ENCODE measurements at places on chromosomes 5 and 9. TPM values are rescaled to one million over a fixed set of nuclear protein-coding genes. Genes with fewer than 3 reads are reported as not detected.

The LCP2 gene
- total RNA-seq = not detected

DNA sequence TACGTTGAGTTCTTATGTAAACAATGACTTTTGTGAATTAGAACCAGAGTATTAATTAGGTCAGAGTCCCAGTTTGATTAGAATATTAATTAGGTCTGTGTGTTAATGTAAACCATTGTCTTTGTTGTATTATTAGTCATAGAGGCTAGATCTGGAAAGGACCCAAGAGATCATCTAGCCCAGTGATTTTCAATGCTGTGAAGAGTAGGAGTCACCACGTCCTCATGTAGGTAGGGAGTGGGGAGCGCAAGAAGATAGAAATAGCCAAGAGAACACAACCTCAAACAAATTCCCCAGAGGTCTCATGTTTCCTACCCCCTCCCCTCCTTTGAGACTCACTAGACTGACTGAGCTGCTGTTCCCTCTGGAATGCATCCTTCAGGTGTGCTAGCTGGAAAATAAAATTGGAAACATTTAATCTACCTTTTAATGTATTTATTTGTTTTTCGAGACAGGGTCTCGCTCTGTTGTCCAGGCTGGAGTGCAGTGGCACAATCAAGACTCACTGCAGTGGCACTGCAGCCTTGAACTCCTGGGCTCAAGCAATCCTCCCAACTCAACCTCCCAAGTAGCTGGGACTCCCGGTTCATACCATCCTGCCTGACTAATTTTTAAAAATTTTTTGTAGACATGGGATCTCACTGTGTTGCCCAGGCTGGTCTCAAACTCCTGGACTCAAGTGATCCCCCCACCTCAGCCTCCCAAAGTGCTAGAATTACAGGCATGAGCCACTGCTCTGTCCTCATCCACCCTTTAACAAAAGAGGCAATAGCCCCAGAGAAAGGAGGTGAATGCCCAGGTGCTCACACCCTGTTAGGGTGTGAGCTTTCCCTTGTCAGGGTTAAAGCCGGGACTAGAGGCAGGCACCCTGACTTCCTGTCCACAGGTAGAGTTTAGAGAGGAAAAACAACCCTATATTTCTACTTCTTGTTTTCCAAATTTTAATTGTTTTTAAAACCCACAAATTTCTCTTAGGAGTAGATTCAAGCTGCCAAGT is 92.9 kb downstream of the INIP start:
- DNase-seq = no peak
- H3K4me1 ChIP-seq = no peaks in the 10 kb centered on the region
- H3K4me3 ChIP-seq = no peak overlapping the region
- H3K27ac ChIP-seq = no peak overlapping the region
- no peaks in the 10 kb centered on the region for H3K36me3 ChIP-seq

GRCh38 chr5:15518786-15519185 is 18.8 kb downstream of the FBXL7 start:
- H3K27me3 ChIP-seq = no peaks in the 10 kb centered on the region
- no peaks in the 10 kb centered on the region for H3K36me3 ChIP-seq
- H3K4me3 ChIP-seq = no peak overlapping the region
- H3K4me1 ChIP-seq = peaks cover 8% of the 10 kb centered on the region
- no peak overlapping the region for H3K27ac ChIP-seq

DNA sequence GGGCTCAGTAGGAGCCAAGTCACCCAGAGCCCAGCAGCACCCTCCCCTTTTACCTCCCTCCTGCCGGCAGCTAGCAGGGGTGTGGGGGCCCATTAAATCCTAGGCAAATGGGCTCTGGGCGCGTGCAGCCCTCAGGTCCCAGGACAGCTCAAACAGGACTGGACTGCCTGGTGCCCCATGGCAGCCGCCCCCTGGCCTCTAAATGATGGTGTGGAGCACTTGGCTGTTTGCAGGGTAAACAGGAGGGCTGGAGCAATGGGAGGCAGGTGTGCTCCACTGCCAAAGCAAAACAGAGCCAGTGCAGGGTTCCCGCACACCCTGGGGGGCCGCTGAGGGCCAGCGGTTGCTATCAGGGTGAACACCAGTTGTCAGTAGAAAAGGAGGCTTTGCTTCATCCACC is 55.9 kb upstream of the C5orf58 start:
- no peaks in the 10 kb centered on the region for H3K4me1 ChIP-seq
- H3K4me3 ChIP-seq = no peak overlapping the region
- no peaks in the 10 kb centered on the region for H3K27me3 ChIP-seq
- H3K27ac ChIP-seq = no peak overlapping the region
- no peaks in the 10 kb centered on the region for H3K36me3 ChIP-seq
- DNase-seq = no peak

The OTP gene
- under 0.01 TPM for total RNA-seq

The ORM2 gene
- not detected for total RNA-seq

The C9 gene
- total RNA-seq = 0.36 TPM

- peaks cover 21% of the 10 kb centered on the region for H3K4me1 ChIP-seq
- H3K27me3 ChIP-seq = no peaks in the 10 kb centered on the region
- peaks cover 23% of the 10 kb centered on the region for H3K36me3 ChIP-seq
- DNase-seq = no peak
- H3K27ac ChIP-seq = peak overlapping the region; percentile 19
- no peak overlapping the region for H3K4me3 ChIP-seq
These were observed 20.7 kb downstream of the OSMR start for GRCh38 chr5:38866362-38867031.

DNA sequence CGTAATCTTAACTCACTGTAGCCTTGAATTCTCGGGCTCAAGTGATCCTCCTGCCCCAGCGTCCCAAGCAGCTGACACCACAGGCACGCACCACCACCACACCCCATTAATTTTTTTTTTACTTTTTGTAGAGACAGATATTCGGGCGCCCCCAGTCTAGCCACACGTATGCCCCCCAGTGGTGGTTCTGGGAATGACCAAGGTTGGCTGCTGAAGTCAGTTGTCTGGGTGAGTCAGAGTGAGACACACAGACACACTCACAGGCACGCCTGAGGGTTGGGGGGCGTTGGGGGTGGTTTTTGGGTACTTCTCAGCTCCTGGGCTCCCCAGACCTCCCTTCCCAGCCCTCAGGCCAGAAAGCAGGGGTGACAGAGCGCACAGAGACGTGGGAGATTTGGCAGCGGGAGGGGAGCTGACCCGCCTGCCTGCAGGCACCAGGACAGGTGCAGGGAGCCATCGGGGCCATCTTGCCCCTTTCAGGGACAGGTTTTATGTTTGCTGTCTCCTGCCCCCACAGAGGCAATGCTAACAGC is 4.2 kb upstream of the ENTPD8 start:
- H3K36me3 ChIP-seq = no peaks in the 10 kb centered on the region
- H3K4me3 ChIP-seq = no peak overlapping the region
- H3K27ac ChIP-seq = no peak overlapping the region
- H3K27me3 ChIP-seq = peaks cover 12% of the 10 kb centered on the region

DNA sequence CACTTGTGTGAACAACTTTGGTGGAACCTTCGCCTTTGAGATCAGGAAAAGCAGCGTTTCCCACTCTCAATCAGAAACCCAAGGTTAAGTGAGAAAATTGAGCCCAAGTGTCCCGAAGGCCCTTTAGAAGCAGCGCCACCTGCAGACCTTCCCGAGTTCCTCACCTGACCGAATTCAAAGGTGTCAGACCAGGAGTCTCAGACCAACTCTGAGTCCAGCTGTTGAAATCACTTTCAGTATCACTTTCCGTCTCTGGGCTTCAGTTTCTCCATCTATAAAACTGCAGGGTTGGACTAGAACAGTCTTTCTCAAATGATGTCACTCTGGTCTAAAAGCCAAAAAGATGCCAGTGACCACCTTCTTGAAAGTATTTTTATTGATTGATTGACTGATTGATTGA is 31.7 kb upstream of the GRHPR start:
- no peaks in the 10 kb centered on the region for H3K4me1 ChIP-seq
- H3K4me3 ChIP-seq = no peak overlapping the region
- H3K36me3 ChIP-seq = no peaks in the 10 kb centered on the region
- H3K27ac ChIP-seq = no peak overlapping the region

DNA sequence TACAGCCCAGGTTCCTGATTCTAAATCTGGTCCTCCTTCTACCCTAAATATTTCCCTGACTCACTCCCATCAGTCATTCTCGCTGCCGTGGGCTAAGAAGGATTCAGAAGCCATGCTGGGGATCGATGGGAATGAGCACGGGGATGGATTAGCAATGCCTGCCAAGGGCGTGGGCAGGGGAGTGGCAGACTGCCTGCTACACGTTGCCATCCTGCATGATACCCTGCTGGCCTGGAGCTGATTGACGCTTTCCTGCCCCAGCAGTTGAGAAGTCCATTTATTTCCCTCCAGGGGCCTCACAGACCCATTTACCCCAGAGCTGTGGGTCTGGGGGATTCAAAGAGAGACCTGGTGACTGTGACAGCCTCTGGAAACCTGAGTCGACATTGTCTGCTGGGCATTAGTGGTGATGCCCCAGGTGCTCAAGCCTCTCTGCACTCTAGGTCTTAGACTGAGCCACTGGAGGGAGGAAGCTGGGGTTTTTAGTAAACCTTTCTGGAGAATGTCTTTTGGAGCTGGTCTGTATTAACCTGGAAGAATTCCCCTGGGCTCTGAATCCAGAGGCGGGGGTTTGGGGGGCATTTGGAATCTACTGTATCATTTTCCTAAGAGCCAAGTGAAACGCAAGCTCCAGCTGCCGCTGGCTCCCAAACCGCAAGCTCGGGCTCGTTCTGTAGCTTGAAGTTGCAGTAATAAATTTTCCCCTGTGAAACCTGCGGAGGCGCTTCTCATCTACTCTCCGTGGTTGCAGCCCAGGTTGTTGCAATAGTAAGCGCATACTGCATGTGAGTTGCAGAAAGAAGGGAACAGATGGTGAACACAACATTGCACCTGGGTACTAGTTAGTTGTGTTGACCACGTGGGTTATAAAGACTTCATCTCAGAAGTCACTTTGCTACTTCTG is 76.3 kb upstream of the RAPGEF1 start:
- H3K27me3 ChIP-seq = peaks cover 49% of the 10 kb centered on the region
- peak; percentile 85 for DNase-seq
- H3K27ac ChIP-seq = no peak overlapping the region
- no peaks in the 10 kb centered on the region for H3K4me1 ChIP-seq
- H3K36me3 ChIP-seq = no peaks in the 10 kb centered on the region
- H3K4me3 ChIP-seq = no peak overlapping the region

- H3K36me3 ChIP-seq = no peaks in the 10 kb centered on the region
- no peak overlapping the region for H3K27ac ChIP-seq
- H3K4me1 ChIP-seq = no peaks in the 10 kb centered on the region
- H3K27me3 ChIP-seq = no peaks in the 10 kb centered on the region
- no peak overlapping the region for H3K4me3 ChIP-seq
- no peak for DNase-seq
These were observed 132.8 kb upstream of the PAPPA start for GRCh38 chr9:116020801-116021200.

GRCh38 chr9:70036641-70037040 is 7.0 kb upstream of the MAMDC2 start:
- H3K27me3 ChIP-seq = no peaks in the 10 kb centered on the region
- DNase-seq = peak; percentile 47
- no peaks in the 10 kb centered on the region for H3K36me3 ChIP-seq
- H3K27ac ChIP-seq = no peak overlapping the region
- H3K4me1 ChIP-seq = peaks cover 13% of the 10 kb centered on the region
- H3K4me3 ChIP-seq = no peak overlapping the region

The ZNF454 gene
- 3.8 TPM for total RNA-seq

DNA sequence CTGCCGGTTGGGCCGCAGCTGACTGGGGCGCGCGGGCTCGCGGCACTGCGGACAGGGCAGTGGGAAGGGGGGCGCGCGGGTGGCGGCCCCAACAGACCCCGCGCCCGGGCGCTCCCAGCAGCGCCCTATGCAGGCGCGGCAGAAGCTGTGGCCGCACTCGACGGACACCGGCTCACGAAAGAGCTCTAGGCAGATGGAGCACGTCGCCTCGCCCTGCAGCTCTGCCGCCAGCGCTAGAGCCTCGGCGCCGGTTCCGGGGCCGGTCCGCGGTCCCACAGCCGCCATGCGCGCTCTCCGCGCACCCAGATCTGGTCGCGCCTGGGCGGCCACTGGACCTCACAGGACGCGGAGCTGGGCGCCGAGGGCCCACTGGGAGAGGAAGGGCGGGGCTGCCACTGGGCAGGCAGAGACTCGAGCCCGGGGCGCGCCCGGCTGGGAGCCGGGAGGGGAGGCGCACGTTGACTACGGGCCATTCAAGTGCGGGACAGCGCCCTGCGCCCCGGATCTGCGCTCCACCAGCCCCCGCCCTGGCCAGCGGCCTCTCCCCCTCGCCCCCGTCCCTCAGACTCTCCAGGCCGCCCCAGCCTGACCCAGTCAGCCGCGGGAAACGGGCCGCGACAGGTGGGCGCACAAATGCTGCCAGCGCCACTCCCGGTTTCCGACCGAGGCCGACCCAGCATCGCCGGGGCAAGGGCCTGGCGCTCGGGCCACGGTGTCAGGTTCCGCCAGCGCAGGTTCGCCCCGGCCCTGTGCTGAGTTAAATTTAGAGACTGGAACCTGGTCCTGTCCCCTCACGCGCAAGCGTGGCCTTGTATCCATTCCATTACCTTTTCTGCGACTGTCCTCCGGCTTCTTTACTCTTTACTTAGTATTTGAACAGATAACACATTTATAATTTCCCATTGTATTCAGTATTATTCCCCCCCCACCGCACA is at the start of gene TRIM7:
Gene TRIM7, minus strand, starts transcription at position 371 of the 935 bp plus-strand sequence. Its CDS starts 86 bp downstream, at position 285.
- H3K36me3 ChIP-seq = no peaks in the 10 kb centered on the region
- H3K4me1 ChIP-seq = peaks cover 5% of the 10 kb centered on the region

GRCh38 chr9:98831696-98832095 is 24.2 kb downstream of the GALNT12 start:
- H3K4me1 ChIP-seq = no peaks in the 10 kb centered on the region
- no peak overlapping the region for H3K4me3 ChIP-seq
- no peak overlapping the region for H3K27ac ChIP-seq

- no peak overlapping the region for H3K4me3 ChIP-seq
- no peaks in the 10 kb centered on the region for H3K27me3 ChIP-seq
- no peak overlapping the region for H3K27ac ChIP-seq
These were observed 287.0 kb upstream of the TMEM161B start for GRCh38 chr5:88555674-88556073.

The SPATA31C1 gene
- not detected for total RNA-seq

DNA sequence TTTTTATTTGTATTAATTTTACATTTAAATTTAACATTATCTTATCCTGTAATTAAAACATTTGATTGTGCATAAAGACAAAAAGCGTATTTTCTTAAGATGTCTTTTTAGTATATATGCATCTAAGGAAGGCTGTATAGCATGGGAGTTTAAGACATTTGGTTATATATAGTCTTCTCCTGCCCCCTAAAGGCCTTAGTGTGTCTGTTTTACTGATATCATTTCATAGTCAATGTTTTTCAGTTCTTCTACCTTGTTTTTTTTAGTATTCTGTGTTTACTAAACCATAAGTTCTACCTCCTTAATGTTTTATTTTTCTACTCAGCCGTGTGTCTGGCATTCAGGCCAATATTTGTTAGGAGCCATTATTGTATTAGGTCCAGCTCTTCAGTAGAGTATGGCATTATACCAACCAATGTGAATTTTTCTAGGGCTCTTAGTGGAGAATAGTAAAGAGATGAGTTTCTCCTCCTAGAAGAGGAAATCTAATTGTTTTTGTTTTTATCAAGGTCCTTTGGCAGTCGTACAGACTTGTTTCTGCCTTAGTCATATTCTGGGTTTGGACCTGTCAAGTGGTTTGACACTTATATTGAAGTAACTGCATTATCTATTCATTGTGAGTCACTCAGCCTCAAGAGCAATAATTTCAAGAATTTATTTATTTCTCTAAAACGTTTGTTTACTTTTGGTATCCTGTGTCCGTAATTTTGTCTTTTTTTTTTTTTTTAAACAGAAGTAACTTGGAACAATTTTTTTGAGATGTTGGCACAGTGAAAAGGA is 74.8 kb downstream of the SLF1 start:
- no peaks in the 10 kb centered on the region for H3K36me3 ChIP-seq
- no peak overlapping the region for H3K4me3 ChIP-seq
- H3K4me1 ChIP-seq = peaks cover 20% of the 10 kb centered on the region
- H3K27me3 ChIP-seq = no peaks in the 10 kb centered on the region
